ENCODE measurements at places on chromosomes 11 and 22.
A peak's percentile ranks its signal among the peaks of the same experiment; 100 is the strongest.

- no peak for DNase-seq
Observed at GRCh38 chr22:48510599-48510998, 1317.1 kb downstream of the BRD1 start.

DNA sequence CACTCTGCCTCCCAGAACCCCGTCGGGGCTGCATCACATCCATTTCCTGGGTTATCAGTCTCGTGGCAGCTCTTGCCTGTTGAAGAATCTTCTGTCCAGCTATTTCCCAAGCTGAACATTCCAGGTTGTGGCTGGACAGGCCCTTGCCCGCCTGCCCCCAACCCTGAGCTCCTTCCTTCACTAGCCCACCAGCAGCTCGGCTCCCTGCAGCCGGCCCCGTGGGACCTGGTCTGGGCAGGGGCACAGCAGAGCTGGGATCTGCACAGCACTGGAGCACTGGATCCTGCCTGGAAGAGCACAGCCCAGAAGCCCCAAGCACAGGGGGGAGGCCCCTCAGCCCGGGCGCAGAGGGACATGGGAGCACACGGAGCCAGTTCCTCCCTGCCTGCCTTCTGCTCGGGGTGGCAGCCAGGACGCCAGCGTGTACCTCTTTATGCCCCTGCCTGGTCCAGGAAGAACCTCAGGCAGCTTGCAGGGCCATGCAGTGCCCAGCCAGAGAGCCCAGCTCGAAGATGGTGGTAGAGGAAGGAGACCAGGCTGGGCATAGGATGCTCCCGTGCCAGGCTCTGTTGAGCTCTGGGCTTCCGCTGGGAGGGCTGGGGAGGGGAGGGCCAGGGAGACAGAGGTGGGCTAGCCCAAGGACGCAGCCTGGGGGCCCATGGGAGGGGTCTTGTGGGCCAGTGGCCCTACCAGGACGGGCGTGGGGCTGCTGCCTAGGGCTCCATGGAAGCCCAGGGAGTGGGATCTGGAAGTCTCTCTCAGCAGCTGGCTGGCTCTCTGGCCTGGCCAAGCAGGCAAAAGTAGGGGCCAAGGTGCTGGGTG, 16.6 kb upstream of the GNB1L start:
- DNase-seq, result no peak

DNA sequence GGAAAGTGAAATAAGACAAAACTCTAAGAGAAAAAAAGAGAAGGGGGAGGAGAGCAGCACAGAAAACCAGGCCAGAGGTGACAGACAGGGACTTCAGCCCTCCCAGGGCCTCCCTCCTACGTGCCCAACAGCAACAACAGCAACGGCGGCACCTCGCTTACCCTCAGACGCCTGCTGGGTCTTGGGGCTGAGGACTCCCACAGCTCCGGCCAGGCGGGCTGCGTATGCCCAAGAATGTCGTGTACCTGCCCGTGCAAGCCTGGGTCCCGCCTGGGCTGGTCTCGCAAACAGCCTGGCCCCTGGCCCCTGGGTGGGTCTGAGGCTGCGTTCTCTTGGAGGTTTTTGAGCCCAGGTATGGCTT, 30.5 kb downstream of the ARAP1 start:
- peak; percentile 24 for DNase-seq

GRCh38 chr11:19080579-19080993, 20.1 kb upstream of the MRGPRX2 start:
- no peak for DNase-seq

- DNase-seq, result no peak
Observed at GRCh38 chr11:44846852-44847251, 103.8 kb downstream of the TP53I11 start.

DNA sequence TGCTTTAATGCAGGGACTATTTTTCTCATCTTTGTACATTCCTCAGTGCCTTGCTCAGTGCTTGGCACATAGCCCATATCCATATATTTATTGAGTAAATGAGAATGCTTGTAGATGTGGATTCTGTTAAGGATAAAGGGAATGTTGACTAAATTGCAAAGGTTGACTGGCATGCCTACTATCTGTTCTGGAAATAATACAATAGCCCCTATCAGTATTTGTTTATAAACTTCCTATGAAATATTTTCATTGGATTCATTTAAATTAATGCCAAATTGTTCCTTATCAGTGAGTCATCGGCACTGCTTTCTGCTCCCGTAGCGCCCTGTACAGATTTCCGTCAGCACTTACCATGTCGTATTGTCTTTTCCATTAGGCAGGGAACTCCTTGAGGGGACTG, 8.0 kb downstream of the RNF121 start:
- no peak for DNase-seq

- no peak for DNase-seq
Observed at GRCh38 chr11:131392528-131393255, 22.3 kb downstream of the NTM start.

DNA sequence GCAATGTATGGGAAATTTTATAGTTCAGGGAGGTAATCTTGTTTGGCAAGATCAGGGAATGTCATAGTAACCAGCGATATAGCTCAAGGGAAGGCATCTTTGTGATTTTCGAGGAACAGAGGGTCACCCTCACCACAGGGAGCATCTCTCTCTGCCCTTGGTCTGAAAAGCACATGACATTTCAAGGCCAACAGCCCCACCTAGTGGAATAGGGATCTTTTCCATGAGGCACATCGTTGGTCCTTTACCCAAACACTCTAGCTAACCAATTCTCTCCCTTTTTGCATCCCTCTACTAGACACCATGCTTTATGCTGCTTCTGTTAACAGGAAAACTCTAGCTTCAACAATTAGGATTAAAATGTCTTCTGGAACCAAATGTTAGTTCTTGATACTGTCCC, 179.0 kb downstream of the GRM5 start:
- no peak for DNase-seq

DNA sequence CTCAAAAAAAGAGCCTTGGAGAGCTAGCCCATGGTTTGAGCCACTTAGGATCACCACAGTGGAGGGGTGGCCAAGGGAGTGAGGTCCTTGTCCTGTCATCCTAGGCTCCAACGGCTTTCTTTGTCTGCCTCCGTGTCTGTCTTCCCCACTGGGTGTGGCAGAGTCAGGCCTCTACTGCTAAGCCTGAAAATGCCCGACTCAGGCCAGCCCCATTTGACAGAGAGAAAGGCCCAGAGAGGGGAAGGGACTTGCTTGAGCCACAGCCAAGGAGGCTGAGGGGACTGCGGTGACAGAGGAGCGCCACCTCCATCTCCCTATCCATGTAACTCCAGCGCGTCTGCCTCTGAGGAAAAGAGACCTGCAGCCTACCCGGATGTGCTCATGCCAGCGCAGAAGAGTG, 27.8 kb upstream of the CD82 start:
- no peak for DNase-seq

- DNase-seq, result no peak
Observed at GRCh38 chr11:85699957-85700741, 14.2 kb upstream of the CCDC89 start.

- no peak for DNase-seq
Observed at GRCh38 chr11:76248210-76248609, 41.9 kb upstream of the WNT11 start.
